ENCODE measurements at places on chromosomes 2 and 18.
A peak's percentile ranks its signal among the peaks of the same experiment; 100 is the strongest.

GRCh38 chr18:34495506-34495905, 214.6 kb upstream of the DTNA start:
- no peak for DNase-seq

- no peak for DNase-seq
These were observed 14.1 kb downstream of the DSC1 start for GRCh38 chr18:31148600-31148999.

- no peak for DNase-seq
These were observed 71.8 kb downstream of the PID1 start for GRCh38 chr2:229199267-229199666.

GRCh38 chr2:41933585-41934320, 114.1 kb upstream of the PKDCC start:
- no peak for DNase-seq

DNA sequence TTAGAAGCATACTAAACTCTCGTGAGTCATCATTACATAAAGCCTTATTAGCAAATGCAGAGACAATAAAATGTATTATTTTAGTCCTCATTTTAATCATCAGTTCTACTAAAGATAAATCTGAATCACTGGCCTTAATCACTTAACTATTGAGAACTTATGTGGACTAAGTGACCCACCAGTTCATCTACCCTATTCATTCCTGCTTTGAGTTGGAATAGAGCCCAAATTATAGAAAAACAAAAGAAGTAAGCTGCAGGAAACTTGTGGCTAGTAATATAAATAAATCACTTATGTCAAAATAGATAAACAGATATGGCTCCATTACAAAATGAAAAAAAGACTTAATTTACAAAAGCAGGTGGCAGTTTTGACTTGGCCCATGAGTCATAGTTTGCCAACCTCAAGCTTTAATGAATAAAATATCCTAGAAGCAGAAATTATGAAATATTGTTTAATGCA, 851.8 kb upstream of the CRIM1 start:
- DNase-seq, result no peak

DNA sequence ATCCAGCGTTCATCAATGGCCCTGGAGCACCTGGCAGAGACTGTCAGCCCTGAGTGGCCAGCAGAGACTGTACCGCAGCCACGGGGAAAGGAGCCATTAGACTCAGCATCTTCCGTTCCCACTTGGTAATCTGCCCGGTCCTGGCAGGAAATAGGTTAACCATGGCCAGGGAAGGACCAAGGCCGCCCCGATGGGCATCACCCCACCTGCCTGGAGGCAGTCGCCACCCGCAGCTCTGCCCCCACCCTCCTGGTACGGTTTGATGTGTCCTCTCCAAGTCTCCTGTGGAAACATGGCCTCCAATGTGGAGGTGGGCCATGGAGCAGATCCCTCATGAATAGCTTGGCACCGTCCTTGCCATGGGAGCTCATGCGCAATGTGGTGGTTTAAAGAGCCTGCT, 75.3 kb downstream of the RTP5 start:
- DNase-seq, result no peak

DNA sequence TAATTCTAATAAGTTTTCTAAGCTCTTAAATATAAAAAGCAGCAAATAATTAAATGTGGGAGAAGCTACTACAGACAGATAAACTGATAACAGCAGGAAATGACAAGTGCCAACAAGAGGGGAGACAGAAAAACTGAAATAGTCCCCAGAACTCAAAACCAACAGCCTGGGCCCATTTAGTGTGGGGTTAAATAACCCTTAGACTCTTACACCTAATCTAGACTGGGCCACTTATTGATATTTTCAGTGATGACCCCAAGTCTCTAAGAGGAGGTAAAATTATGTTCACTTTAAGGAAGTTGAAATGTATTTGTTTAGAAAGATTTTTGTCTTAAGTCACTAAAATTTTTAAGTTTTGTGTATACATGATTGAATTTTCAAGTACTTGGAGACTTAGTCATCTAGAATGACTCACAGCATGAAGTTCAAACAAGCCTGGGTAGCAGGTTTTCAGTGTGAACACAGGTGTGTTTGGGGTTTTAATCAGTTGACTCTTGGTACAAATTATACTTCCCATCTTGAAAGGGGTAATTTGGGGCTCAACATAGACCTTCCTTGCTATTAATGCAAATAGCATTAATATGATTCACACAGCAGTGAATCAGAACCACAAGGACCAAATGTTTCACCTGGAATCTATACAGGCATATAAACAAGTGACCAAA, 54.9 kb upstream of the MYO3B start:
- DNase-seq, result no peak

DNA sequence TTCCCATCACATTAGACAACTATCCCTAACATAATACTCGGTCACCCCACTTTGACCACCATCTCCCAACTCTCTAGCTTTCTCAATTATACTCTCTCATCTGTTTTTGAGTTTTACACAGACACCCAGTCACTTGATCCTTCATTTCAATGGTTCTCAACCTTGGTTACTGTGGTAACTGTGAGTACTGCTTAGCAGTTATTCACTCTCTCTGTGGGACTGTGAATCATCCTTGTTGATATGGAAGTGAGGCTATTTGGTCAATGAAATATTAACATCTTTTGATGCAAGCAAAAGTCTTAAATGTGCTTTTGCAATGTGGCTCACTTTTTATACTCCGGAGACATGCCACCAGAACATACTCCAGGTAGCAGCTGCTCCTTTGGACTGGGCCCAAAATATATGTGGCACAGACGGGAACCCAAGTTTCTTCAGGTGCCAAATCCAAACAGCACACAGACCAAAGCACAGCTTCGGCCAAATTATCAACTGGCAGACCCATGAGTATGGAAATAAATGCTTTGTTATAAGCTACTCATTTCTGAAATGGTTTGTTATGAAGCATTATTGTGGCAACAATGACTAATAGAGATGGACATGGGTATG, 75.0 kb upstream of the SLC25A52 start:
- no peak for DNase-seq

DNA sequence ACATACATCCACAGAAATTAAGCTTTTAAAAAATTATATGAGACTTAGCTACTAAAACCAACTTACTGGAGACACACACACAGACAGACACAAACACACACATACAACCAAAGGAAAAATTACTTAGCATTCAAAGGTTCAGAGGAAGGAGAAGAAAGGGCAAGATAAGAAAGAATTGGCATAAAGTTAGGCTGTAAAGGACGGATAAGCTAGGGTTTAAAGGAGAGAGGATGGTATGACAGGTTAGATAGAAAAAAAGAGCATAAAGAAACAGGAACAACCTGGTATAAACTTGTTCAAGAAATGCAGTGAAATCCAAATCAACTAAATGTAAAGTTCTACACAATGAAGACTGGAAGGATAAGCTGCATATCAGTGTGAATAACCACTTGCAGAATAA, 73.4 kb downstream of the SLC66A3 start:
- DNase-seq, result no peak

DNA sequence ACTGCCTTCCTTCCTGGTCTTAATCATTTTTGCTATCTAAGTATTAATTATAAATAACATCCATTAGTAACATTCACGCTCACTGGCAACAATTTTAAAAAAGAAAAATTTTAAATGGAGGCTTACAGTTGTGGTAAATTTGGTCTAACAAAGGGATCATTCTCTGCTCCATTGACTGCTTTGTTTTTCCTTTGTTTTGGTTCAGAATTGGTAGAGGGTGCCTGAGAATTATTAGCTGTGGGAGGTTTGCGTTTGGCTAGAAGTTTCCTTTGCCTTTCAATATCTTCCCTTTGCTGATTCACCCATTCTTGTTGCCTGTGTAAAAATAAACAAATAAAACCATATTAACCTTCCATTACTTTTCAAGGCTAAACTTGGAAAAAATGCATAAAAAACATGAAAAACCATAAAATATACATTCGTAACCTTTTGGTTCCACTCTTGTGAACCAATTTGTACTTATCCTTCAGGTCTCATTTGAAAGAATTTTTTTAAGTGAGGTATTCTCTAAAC, 114.6 kb downstream of the TLK1 start:
- no peak for DNase-seq

DNA sequence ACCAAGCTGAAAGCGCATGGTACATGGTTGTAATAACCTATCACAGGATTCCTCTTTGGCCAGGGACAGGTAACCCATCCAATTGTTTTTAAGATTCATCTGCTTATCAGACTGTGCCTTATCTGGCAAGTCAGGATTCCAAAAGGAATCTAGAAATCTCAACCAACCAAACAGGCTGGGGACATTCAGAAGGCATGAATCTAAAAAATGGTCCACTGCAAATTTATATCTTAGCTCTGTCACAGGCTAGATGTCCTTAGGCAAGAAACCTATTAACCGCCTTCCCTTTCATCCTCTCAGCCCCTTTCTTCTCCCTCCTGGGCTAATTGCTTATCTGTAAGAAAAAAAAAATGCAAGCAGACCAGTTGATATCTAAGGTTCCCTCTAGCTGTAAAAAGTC, 4.3 kb downstream of the LRP2 start:
- DNase-seq, result no peak

DNA sequence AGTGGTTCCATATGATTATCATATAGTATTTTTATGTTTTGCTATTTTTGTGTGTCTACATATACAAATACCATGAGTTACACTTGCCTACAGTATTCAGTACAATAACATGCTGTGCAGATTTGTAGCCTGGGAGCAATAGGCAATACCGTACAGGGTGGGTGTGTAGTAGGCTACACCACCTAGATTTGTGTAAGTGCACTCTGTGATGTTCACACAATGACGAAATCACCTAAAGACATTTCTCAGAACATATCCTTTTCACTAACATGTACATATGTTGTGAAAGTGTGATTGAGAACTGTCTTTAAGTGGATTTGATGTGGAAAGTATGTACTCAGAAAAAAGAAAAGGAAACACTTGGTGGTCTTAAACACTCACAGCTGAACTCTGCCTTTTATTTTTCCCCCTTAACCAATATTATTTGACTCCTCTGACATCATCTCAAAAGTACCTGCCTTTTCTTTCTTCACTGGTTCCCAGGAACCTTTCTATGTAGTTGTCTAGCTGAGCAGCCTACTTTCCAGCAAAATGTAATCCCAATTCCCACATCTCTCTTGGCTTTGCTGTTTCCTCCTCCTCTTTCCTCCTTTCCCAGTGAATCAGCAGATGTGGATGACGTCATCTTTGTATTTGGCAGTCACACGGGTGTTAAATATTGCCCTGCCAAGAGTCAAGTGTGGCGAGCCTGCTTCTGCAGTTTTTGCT, 47.7 kb downstream of the OSBPL6 start:
- DNase-seq, result peak; percentile 57

- no peak for DNase-seq
These were observed 211.4 kb upstream of the PARD3B start for GRCh38 chr2:204333861-204334260.

DNA sequence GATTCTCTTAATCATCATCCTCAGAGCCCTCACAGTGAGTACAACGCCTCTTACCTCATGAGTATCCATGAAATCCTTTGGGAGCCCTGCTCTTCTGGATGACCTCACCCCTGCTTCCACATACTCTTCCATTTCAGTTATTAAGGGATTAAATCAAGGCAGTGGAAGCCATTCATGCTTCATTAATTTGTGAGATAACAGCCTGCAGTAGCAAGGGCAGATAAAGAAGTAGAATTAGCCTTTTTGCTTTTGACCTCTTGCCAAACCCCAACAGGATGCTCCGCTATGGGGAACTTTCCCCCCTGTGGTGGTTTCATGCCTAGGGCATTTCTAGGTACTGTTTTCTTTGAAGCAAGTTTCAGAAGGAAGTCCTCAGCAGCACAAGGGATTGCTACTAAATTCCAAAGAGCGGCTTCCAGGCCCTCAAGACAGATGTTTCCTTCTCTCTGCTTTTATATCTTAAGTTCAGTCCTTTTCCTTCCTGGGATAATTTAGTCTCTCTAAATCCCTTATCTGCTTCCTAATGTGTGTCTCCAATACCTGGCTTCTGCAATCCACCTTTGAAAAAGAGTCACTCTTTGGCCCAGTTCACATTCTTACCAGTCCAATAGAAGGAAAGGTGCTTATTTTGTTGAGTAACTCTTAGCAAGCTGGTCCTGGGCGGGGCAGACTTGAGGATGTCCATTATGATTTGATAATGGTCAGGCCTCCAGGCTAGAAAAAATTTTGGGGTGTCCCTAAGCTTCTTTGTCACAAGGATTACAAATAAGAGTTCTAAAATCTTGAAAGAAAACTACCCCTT, 76.9 kb downstream of the MYO1B start:
- no peak for DNase-seq

- no peak for DNase-seq
These were observed 4.5 kb upstream of the RBMS1 start for GRCh38 chr2:160498137-160498536.

- DNase-seq, result peak; percentile 90
These were observed 522 bp upstream of the ZNF407 start for GRCh38 chr18:74597034-74597661.

- no peak for DNase-seq
These were observed 124.1 kb upstream of the NDUFV2 start for GRCh38 chr18:8978394-8978793.

GRCh38 chr2:121356058-121356640, 71.1 kb upstream of the TFCP2L1 start:
- DNase-seq, result peak; percentile 66

DNA sequence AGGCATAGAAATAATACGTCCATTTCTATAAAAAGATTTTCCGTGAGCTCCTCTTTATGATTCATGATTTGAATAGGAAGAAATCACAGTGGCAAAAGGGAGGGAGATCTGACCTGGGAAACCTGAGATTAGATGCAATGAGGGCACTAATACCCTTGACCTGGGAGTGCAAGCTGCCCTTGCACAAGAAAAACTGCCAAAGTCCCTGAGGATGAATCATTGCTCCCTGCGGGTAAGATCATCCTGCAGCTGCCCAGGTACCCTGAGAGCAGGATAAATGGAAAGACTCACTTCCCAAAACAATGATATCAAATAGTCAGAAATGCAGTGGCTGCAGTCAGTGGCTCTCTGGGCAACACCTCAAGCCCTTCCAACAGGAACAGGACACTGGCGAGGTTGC, 11.6 kb downstream of the FHL2 start:
- DNase-seq, result no peak

GRCh38 chr2:83991992-83992391, 467.1 kb downstream of the SUCLG1 start:
- DNase-seq, result no peak

DNA sequence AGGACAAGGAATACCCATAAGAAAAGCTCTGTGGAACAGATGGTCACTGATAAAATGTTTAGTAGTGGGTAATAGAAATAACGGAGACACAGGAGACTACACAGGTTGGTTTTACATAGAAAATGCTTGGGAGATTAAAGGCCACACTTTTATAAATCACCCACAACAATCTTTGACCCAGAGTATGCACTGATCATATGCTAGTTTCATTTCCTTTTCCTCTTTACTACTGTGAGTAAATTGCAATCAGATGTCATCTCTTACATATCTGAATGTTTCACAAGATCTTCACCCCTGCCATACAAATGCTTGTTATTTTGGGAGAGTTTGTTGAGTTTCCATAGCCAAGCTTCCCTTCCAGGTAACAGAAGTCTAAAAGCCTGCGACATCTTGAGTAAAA, 978.4 kb upstream of the KLHL29 start:
- no peak for DNase-seq

- DNase-seq, result no peak
These were observed 133.7 kb downstream of the SH3BP4 start for GRCh38 chr2:235085476-235085875.
